Gastroesophageal sphincter (tissue), 4 donors: ENCODE measurements at places on chromosomes 5 and 9. TPM values are rescaled to one million over a fixed set of nuclear protein-coding genes. Genes with fewer than 3 reads are reported as not detected.

DNA sequence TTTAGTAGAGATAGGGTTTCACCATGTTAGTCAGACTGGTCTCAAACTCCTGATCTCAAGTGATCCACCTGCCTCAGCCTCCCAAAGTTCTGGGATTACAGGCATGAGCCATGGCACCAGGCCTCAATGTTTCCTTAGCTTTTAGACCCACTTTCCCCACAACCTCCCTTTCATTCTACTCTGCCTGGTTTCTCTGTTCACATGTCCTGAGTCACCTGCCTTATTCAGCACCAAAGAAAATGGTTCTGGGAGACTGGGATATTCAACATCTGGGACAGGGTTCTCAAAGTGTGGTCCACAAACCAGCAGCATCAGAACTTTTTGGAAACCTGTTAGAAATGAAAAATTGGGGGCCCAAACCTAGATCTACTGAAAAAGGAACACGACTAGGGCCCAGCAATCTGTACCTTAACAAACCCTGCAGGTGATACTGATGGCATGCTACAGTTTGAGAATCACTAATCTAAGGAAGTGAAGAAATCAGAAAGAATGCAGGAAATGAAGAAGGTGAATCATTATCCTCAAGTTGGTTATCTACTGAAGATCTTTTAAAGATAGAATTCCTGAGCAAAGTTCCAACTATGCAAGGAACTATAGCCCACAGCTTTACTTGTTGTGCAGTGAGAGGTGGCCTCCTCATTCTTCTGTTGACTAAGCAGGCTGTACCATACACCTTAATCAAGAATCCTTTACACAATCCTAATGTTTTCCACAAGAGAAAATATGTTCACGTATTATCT lies 51.8 kb upstream of the CTNNAL1 start:
- no peak for ATAC-seq

DNA sequence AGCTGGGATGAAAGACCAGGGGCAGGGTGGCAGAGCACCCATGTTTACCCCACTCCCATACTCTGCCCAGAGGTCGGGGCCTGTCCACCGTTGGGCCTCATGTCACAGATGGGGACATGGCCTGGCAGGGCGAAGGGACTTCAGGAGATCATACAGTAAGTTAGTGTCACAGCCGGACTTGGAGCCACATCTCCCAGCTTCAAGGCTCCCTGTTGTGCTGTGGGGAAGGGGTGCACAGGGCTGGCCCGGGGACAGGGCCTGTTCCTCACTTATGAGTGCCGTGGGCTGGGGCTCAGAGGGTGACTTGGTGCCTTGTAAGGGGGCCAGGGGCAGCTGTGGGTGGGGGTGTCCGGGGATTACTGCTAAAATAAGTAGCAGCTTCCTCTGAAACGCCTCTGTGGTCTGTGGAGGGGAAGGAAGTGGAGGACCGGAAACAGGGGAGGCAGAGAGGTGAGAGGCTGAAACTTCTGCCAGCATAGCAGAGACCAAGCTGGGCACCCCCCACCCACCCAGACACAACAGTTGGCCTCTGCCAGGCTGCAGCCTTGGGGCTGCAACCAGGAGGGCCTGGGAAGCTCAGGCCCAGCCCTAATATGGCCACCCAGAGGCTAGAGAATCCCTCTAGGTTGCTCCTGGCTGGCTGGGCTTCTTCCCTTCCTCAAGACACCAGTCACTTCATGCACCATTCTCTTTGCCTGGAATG lies 41.1 kb upstream of the NEK6 start:
- peak; percentile 27 for ATAC-seq

DNA sequence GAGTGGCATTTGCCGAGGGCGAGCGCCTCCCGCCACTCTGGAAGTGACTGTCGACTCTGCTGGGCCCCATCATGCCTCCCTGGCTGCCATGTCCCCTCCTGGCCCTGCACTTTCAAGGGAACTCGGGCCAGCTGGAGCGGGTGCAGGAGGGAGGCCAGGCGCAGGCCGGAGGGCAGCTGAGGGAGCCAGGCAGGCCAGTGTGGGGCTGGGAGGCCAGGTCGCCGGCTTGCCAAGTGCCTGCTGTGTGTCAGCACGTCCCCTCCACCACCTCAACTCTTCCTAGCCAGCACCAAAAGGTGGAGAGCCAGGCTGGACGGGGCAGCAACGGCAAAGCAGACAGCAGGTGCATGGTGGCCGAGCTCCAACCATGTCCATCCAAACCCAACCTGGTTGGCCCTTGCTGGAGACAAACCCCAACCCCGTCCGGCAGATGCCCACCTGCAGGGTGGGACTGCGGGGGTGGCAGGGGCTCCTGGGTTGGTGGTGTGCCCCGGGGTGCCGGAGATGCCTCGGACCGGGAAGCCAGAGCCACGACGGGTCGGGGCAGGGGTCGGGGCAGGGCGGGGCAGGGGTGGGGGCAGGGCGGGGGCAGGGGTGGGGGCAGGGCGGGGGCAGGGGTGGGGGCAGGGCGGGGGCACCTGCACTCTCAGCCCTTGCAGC lies 36.5 kb upstream of the EGFL7 start:
- ATAC-seq, result no peak

DNA sequence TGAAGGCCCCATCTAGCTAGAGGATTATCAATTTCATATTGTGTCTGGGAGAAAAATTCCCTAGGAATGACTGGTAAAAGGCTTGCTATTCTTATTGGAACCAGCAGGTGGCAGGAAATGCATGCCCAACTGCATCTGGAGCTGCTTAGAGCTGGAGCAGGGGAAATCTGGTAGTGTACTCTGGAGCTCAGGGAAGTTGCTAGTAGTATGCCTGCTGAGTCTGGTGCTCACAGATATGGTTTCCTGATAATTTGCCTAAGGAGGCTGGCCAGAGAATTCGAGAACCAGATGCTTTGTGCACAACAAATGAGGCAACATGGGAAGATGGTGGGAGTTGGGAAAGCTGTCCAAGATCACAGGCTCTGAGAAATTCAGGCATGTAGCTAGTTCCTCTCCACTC lies 53.7 kb downstream of the G3BP1 start:
- peak; percentile 70 for ATAC-seq

- no peak for ATAC-seq
Observed at GRCh38 chr5:132261881-132262845, 4.7 kb downstream of the PDLIM4 start.

GRCh38 chr5:59130431-59130830 lies 547.6 kb downstream of the RAB3C start:
- ATAC-seq, result no peak

DNA sequence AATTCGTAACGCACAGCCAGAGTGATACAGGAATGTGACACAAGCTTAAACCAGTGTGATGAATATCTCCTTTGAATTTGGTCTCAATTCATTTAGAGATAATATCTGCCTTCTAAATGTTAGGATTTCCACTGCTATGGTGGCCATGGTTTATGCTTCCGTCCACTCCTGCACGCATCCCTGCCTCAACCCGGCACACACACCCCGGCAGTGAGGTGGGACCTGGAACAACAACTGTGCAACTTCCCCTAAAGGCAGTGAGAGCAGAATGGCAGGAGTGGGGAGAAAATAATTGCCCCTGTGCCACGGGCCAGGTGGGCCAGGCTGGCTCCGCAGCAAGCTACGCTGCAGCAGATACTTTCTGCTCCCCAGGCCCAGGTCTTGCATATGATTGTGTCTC lies 72.6 kb upstream of the CPEB4 start:
- ATAC-seq, result no peak

DNA sequence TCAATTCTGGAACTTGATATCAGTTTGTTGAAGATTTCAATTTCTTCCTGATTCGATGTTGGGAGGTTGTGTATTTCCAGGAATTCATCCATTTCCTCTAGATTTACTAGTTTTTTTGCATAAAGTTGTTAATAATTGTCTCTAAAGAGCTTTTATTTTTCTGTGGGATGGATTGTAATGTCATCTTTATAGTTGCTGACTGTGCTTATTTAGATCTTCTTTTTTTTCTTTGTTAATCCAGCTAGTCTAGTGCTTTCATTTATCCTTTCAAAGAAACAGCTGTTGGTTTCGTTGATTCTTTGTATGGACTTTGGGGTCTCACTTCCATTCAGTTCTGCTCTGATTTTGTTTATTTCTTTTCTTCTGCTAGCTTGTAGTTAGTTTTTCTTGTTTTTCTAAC lies 302.0 kb upstream of the DMAC1 start:
- ATAC-seq, result no peak

DNA sequence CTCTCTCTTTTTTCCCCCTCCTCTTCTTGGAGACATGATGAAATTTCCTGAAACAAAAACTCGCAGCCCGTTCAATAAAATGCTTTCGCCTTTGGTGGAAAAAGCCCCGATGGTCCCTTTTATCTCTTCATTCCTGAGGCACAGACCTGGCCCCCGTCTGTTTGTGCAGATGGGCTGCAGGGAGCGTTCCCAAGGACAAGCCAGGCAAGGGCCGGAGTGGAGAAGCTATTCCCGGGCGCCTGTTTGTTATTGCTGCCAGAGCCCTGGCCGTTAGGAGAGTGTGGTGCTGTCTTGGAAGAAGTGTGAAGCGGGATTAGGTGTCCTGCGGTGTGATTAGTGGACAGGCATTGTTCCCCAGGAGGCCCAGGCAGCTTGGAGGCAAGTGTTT lies 71.9 kb downstream of the SMIM23 start:
- ATAC-seq, result no peak

DNA sequence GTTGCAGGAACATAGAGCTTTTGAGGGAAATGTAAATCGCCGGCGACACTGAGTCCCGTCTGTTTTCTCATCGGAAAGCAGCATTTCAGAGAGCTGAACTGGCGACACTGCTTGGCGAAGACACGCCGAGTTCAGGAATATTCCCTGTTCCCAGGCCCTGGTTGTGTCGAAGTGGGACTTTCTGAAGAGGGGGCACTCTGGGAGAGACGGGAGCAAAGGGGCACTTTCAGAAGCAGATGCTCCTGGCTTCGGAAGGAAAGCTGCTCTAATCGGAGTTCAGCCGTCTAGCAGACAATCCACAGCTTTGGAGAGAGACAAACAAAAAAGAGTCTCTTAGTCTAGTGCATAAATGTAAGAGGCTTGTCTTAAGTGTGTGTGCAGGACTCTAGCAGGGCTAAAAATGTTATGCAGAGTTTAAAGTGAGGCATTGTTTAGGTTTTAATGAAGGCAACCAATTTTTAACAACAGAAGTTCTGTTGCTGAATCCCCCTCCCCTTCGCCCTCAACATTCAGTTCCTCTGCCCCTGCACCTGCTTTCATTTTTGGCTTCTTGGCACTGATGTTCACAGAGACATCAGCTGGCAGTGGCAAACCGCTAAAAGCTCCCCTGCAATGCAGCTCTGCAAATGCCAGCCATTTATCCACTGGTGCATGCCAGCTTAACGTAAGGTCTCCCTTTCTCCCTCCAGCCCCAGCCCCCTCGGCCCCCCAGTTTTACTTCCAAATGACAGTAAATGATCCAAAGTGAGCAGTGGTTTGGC lies 289.5 kb upstream of the MPDZ start:
- no peak for ATAC-seq

- ATAC-seq, result no peak
Observed at GRCh38 chr5:157613385-157614245, 38.0 kb upstream of the ADAM19 start.

GRCh38 chr5:113140837-113141671 lies 164.5 kb downstream of the DCP2 start:
- peak; percentile 90 for ATAC-seq

DNA sequence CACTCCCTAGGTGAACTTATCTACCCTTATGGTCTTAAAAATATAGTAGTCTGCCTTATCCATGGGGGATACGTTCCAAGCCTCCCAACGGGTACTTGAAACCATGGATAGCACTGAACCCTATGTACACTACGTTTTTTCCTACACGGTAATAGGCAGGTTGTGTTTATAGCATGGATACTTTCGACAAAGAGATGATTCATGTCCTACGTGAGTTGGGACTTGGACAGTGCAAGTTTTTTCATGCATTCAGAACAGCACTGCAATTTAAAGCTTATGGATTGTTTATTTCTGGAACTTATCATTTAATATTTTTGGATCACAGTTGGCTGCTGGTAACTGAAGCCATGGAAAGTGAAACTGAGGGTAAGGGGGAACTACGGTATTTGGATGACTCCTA lies 88.1 kb downstream of the CNTLN start:
- no peak for ATAC-seq

DNA sequence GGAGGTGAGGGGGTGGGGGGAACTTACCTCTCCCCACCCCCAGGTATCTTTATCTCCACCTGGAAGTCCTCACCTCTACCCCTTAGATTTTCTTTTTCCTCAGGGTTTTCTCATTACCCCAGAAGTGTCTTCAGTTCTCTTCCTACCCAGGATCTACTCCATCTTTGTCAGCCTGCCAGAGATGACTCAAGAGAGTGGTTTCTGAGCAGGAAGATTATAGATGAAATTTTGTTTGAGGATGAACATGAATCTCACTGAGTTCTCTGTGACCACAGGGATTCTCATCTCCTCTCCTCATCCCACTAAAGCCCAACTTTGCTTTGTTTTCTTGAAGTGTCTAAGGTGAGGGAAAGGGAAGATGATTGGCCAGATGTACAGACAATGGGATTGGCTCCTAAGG lies 5.2 kb upstream of the HINT2 start:
- no peak for ATAC-seq

DNA sequence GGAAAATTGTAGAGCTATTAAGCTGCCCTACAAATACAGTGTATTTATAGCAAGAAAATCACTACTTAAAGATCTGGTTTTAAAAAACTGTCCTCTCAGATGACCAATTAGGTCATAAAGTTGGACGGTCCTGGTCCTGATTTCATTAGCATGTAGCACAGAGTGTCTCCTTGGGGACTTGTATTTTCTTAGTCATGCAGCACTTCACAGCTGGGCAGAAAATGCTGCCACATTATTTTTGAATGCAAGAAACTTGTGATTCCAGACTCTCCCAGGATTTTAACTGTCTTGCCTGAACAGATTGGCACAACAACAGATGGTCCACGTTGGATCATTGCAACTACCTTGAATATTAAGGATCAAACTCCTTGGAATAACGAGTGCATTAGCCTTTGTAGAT lies 348.1 kb upstream of the SGCD start:
- no peak for ATAC-seq

DNA sequence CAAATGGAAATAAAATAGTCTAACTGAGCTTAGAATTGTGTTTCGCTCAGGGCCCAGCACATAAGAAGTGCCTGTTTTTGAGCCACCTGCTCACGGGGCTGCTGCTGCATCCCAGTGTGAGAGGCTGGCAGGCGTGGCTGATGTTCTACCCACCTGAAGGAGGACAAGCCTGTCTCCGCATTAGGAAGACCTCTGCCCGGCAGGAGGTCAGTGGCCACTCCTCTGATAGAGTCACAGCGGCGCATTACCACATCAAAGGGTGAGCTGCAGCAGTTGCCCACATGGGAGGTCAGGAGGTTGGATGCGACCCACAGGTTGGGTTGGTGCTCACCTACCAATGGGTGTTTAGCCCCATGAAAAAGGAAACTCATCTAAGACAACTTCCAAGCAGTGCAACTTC lies 3.7 kb upstream of the SLC6A7 start:
- no peak for ATAC-seq

Gene PCDHGA2
- total RNA-seq, result 5.5 TPM

Gene TAF11L13
- total RNA-seq, result not detected

Gene CORO2A
- total RNA-seq, result 0.77 TPM

Gene SH3TC2
- total RNA-seq, result 2.3 TPM

Gene ARL14EPL
- 0.15 TPM for total RNA-seq

Gene MCIDAS
- not detected for total RNA-seq

Gene PRR7
- 2.7 TPM for total RNA-seq

Gene MIER3
- total RNA-seq, result 27.2 TPM

Gene RC3H2
- 70.7 TPM for total RNA-seq

Gene SH3GL2
- 4.7 TPM for total RNA-seq

Gene HSD17B3
- total RNA-seq, result 0.40 TPM

Gene GPR21
- 0.39 TPM for total RNA-seq

Gene PSAT1
- 3.1 TPM for total RNA-seq

Gene TICAM2
- total RNA-seq, result 1.6 TPM
